Activated CD4-positive, alpha-beta memory T cell treated with anti-CD3 and anti-CD28 coated beads for 36 hours (primary cell): ENCODE measurements at places on chromosomes 11 and 22.

GRCh38 chr11:106395716-106396349, 318.4 kb downstream of the AASDHPPT start:
- DNase-seq = no peak

DNA sequence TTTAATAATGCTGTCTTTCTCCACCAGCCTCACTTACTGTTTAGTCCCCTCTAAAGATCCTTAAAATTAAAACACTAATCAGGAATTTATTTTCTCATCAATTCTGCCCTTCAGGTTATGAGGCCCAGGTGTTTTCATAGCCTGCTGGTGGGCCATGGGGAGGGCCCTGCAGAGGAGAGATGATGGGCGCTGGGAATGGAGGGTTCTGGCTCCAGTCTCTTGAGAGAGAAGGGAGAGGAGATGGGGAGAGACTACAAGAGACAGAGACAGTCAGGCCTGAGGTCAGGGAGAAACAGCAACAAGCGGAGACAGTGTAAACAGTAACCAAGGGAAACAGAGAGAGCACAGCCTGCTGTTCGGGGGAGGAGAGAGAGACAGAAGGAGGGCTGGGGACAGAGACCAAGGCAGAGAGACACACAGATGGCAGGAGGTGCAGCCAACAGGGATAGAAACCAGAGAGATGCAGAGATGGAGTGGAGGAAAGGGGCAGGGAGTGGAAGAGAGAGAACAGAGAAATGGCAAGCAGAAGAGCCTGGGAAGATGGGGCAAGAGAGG, 187.3 kb upstream of the SYT13 start:
- DNase-seq = no peak

DNA sequence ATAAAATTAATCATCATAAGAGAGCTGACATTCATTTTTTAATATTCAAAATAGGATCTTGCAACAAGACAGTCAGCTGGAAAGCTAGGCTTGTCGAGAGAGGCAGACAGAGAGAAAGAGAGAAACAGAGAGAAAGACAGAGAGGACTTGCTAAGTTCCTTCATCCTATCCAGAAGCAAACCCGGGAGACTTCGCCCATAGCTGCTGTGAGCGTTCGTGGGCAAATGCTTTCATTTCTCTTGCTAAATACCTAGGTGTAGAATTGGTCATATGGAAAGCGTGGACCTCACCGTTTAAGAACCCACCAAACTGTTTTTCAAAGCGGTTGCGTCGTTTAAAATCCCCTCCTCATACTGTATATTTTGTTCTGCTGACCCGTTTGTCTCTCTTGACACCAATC, 25.3 kb upstream of the KRTAP5-6 start:
- no peak for DNase-seq

DNA sequence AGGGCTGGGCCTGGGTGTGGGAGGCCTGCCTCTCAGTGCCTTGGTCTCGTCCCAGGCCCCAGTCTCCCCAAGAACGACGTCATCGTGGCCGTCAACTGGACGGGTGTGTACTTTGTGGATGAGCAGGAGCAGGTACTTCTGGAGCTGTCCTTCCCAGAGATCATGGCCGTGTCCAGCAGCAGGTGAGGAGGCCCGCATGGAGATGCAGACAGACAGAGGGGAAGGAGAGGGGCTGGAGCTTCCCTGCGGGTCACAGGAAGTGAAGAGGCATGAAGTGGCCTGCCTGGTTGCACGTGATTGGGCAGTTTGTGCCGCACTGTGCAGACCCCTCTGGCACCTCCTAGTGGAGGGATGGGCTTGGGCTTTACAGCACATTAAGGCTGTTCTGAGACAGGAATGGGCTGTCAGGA, 70.4 kb downstream of the MYO7A start:
- peak; percentile 41 for DNase-seq

DNA sequence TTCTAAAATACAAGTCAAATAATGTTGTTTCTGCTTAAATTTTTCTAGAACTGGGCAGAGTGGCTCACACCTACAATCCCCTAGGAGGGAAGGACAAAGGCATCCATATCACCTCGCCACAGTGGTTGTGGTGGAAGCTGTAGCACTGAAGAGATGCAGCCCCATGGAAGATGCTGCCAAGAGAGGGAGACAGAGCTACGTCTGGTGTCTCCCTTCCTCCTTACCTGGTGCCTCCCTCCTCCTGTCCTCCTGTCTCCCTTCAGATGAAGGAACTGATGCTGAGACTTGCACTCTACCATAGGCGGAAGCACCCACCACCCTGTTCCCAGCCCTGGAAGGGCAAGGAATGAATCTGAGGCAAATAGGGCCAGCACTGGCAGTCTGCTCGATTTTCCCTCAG, 22.3 kb downstream of the MMP27 start:
- no peak for DNase-seq

DNA sequence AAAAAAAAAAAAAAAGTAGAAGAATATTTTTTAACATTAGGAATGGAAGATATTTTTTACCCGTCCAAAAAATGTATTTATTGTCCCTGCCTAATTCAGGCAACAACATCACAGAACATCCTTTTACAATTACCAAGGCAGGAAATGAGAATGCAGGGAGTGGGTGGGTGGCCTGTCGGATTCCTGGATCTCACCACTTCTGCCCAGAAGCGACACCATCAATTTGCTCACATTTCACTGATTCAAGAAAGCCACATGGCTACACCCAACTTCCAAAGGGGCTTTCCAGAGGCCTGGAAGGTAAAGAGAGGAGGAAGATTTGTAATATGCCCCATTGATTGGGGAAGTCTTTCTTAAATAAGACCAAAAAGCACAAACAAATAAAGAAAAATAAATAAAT, 93.8 kb upstream of the CLPB start:
- DNase-seq = peak; percentile 23

DNA sequence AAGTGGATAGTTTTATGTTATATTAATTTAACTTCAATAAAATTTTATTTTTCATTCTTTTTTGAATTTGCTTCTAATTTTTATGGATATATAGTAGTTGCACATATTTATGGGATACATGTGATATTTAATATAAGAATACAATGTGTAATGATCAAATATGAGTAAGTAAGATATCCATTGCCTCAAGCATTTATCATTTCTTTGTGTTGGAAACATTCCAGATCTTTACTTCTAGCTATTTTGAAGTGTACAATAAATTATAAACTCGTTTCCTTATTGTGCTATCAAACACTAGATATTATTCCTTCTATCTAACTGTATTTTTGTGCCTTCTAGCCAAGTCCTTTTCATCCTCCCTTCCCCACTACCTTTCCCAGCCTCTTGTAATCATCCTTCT, 17.0 kb downstream of the EXPH5 start:
- no peak for DNase-seq

DNA sequence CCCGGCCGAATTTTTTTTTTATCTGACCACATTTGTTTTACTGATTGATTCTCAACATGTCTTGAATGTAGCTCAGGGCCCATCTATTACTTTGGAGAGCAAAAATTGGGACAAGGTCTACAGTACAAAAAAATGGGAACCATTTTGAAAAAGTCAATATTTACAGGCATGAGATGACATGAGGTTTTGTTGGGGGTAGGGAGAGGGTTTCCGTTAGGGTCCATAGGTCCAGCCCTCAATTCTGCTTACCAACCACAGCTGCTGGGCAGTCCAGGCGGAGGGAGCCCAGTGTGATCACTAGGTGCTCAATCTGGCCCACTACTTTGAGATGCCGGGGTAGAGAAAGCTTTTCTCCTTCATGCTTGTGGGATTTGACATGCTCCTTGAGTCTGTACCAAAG, 18.3 kb downstream of the NRIP3 start:
- DNase-seq = no peak

GRCh38 chr22:44586351-44586990, 88.4 kb upstream of the RTL6 start:
- no peak for DNase-seq

DNA sequence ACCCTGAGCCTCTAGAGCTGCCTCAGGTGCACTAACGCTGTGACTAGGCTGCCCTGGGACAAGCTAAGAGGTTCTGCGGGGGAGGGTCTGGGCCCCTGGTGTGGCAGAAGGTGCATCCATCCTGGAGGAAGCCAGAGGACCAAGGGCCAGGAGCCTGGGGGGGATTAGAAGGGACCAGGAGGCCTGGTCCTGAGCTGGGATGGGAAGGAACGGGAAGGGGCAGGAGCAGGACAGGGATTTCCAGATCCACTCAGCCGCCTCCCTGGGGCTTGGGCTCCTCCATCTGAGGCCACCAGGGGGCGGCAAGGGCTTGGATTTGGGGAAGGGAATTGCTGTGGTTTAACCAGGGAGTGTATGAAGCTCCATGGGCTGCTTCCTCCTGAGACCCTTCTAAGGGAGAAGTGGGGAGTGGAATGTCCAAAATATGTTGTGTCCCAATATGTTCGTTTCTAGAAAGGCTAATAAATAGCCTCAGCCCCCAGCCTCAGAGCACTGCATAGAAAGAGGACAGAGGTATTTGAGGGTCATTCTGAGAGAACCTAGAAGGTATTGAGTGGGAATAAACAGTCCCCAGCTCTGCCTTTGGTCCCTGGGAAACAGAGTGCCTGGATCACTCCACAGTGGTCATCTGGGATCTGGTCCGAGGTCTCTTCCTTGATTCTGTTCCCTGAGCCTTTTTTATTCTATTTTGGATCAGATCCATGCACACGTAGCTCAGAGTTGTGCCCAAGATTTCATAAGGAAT, 17.4 kb upstream of the PRAME start:
- peak; percentile 44 for DNase-seq

GRCh38 chr11:69454018-69454417, 27.4 kb upstream of the LINC01488 start:
- no peak for DNase-seq

GRCh38 chr22:24518228-24518627, 23.1 kb downstream of the UPB1 start:
- DNase-seq = no peak

DNA sequence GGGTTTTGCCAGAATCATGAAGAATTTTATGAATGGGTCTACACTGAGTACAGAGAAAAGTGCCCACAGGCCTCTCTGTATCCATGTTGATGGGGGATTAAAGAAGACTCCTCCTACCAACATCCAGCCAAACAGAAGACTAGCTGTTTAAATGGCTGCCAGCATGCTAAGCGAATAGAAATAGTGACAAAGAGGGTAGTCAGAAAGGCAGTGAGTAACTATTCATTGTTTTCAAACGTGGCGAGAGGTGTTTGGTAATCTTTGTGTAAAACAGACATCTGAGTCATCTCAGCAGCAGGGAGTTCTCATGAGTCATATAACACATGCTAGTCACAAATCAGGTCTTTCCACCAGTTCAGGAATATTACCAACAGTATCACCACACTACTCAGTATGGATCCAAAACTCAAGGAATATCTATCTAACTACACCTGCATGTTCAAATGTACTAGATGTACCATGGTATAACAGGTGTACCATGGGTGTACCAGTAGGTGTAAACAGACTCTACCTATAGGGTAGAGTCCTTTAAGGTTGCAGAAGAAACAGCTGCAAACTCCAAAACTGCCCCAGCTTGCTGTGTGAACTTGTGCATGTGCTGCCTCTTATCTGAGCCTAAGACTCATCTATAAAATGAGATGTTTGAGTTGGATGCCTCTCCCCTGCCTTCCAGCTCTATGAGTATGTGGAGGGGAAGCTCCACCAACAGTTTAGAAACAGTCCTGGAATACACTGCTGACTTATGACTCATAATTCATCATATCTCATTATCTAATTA, 82.0 kb downstream of the SLC1A2 start:
- DNase-seq = peak; percentile 35

DNA sequence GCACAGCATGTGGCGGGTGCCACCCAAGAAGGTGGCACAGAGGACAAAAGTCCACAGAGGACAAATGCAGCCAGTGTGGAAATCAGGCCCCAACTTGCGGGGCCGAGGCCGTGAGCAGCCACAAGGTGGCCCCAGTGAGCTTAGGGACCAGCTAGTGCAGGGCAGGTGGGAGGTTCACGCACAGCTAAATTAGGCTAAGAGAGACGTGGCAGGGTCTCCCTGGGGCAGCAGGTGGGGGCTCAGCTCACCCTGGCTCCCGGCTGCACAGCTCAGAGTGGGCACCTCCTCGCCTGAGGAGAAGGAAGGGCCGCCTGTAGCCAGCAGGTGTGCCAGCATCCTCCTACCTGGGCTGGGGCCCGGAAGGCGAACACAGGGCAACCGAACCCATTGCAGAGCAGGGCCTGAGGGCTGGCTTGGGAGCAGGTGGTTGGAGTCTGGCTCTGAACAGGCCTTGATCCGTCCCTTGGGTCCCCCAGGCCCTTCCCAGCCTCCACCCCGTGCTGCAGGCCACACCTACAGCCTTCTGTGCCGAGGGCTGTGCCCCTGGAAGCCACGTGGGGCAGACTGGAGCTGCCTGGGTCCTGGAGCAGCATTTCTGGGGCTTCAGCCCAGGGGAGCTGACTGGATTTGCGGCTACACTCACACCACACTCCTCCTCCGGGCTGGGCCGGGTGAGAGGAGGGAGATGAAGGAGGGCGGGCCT, 26.1 kb upstream of the CELSR1 start:
- peak; percentile 87 for DNase-seq

GRCh38 chr22:22111267-22111751, 128.7 kb upstream of the TOP3B start:
- peak; percentile 83 for DNase-seq

GRCh38 chr11:64894812-64895452, 16.5 kb upstream of the EHD1 start:
- DNase-seq = no peak

GRCh38 chr22:23285734-23286133, 105.4 kb downstream of the BCR start:
- DNase-seq = no peak

GRCh38 chr22:43488031-43488866, 76.4 kb downstream of the MPPED1 start:
- DNase-seq = no peak

- no peak for DNase-seq
Observed at GRCh38 chr11:69249311-69250185, 44.4 kb upstream of the MYEOV start.

DNA sequence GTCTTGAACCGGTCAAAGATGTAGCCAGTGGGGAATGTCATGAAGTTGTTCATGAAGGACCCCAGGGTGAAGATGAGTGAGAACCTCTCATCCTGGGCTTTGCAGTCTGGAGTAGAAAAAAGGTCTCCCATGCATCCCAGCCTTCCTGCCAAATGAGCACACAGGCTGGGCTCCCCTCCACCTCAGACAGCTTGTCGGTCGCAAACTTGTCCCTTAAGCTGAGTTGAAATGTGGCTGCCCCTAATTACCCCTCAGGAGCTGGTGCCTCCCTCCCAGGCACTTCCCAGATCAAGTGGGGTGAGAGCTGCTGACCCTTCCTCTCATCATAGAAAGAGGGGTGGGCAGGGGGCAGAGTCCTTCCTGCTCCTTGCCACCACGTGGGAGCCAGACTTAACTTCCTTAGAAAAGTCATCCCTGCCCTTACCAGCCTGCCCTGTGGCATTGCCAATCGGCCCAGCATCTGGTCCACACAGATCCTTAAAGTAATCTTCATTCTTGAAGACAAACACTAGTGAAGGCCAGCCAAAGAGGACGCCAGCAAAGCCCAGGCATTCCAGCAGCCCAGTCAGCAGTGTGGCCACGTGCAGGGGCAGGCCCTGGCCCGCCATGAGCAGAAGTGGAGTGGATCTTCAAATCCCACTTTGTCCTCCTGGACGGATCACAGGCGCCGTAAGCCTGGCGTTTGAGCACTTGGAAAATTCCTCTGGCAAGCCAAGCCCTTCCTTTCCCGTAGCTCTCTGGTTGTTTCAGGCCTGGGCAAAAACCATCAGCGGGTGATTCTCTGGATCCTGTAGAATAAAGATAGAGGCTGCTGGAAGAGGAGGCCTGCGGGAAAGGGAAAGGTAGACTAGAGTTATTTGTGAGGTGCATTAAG, 1.1 kb downstream of the SLC43A3 start:
- DNase-seq = peak; percentile 35

GRCh38 chr11:122491509-122491908, 164.0 kb upstream of the UBASH3B start:
- DNase-seq = no peak

- no peak for DNase-seq
Observed at GRCh38 chr11:19345519-19345847, 104.7 kb upstream of the E2F8 start.

- no peak for DNase-seq
Observed at GRCh38 chr11:34223021-34223813, 117.8 kb downstream of the NAT10 start.
